ENCODE measurements at places on chromosomes 6 and 20.

GRCh38 chr6:13354331-13355042, 26.1 kb upstream of the TBC1D7 start:
- peak; percentile 31 for DNase-seq

DNA sequence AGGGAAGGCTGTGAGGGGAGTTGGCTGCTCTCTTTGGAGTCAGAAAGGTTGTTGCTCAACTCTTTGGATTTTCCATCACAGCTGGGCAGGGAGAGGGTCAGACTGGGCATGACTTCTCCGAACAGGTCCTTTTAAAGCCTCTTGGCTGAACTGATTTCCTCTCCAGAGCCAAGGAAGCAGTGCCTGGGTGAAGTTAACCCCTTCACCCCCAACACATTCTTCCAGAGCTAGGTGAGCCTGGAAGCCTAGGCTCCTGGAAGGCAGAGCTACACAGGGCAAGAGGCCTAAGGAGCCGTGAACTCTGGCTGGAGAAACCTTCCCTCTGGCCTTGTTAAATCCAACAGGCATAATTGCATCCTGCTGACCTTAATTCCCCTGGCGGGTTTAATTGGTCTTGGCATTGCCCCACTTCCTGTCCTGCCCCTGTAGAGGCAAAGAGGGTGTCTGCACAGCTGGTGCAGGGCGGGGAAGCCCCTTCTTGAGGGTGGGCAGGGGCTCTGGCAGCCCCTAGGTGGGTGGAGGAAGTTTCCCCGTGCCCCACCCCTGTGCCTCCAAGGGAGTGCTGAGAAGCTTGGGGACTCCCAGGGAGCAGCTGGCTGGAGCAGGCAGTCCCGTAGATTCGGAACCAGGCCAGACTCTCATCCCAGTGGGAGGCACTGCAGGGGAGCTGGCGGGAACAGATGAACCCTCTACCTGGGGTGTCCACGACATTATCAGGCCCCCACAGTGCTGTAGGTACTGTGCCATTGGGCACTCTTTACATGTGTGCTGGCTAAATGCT, 3.6 kb upstream of the MYLK2 start:
- DNase-seq, result no peak

DNA sequence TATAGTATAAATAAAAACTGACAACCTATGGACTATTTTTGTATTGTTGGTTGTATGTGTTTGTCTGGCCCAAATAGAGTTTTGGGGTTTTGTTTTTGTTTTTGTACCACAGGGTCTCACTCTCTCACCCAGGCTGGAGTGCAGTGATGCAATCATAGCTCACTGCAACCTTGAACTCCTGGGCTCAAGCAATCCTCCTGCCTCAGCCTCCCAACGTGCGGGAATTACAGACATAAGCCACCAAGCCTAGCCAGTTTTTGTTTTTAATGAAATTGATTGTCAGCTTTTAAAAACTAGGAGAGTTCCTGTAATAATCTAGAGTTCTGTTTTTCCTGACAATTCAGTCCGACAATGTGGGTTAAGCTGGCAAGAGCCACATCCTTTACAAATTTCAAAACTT, 98.7 kb downstream of the ZMYND8 start:
- DNase-seq, result no peak

DNA sequence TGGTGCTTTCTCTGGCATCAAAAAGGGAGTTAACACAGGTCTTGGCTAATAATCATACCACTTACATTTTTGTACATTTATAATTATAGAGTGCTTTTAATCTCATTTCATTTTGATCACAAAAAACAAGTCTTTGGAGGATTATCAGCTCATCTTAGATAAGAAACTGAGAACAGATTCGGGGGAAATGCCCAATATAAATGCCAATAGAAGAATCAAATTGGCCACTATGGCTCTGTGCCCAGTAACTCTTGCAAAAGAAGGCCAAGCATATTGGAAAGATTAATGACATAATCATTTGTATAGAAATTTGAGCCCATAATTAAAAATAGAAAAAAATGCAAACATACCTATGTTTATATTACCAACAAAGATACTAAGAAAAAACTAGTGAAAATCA, 42.5 kb downstream of the IPCEF1 start:
- no peak for DNase-seq

DNA sequence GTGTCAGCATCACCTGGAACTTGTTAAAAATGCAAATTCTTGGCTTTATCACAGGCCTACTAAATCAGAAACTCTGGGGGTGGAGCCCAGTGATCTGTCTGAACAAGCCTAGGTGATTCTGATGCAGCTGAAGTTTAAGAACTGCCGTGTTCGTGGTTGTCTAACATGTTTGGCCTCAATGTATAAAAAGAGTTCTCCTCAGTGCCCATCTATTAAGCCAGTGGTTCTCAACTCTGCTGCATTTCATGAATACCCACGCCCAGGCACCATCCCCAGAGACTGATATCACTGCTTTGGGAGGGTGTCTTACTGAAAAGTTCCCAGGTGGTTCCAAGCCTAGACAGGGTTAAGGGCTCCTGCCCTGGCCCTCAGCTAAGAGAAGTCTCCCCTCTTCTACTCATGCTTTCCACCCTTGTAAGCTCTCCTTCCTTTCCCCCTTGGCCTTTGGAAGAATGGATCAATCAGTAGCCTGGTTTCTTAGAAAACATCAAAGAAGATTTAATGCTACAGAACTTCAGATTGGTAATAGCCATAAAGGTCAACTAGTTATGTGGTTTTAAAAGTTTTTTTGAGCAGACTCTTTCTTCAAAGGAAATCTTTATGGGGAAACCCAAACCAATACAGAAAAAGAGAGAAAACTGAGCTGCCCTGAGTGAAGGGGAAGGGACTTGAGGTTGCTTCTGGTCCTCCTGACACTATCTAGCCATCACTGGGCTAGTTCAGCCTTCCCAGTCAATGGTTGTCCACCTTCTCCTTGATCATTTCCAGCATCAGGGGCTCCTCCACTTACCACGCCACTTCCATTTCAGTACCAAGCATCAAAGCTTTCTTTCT, 38.9 kb upstream of the TNFAIP3 start:
- DNase-seq, result no peak

DNA sequence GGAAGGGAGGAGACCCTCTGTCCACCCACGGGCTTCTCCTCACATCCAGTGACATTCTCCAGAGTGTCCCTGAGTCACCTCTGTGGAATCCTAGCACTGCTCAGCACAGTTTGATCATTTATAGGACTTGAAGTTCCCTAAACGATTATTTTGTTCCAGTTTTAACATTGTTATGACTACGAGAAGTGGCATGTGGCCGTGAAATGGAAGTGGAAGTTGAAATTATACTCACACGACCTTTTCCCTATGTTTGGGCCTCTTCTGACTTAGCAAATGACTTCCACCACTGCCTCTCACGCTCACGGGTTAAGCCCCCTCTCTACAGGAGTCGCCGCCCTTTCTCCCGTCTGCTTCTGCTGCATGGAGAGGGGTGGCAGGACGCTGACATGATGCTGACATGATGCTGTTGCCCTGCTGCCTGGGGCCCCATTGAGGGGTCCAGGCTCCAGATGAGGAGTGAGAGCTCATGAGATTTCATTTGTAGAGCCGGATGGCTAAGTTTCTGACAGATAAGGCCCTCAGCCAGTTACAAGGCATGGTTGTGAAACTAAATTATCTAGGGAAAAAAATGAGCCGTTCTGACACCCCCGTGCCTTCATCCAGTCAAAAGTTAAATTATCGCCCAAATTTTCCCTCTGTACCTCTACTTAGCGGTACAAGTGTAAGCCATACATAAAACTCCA, 153.6 kb upstream of the UST start:
- DNase-seq, result no peak

- DNase-seq, result no peak
Observed at GRCh38 chr6:30890646-30891449, 6.5 kb downstream of the DDR1 start.

- DNase-seq, result no peak
Observed at GRCh38 chr6:68194846-68195478, 440.1 kb upstream of the ADGRB3 start.

- DNase-seq, result no peak
Observed at GRCh38 chr6:109450801-109451200, 4.8 kb downstream of the MICAL1 start.

DNA sequence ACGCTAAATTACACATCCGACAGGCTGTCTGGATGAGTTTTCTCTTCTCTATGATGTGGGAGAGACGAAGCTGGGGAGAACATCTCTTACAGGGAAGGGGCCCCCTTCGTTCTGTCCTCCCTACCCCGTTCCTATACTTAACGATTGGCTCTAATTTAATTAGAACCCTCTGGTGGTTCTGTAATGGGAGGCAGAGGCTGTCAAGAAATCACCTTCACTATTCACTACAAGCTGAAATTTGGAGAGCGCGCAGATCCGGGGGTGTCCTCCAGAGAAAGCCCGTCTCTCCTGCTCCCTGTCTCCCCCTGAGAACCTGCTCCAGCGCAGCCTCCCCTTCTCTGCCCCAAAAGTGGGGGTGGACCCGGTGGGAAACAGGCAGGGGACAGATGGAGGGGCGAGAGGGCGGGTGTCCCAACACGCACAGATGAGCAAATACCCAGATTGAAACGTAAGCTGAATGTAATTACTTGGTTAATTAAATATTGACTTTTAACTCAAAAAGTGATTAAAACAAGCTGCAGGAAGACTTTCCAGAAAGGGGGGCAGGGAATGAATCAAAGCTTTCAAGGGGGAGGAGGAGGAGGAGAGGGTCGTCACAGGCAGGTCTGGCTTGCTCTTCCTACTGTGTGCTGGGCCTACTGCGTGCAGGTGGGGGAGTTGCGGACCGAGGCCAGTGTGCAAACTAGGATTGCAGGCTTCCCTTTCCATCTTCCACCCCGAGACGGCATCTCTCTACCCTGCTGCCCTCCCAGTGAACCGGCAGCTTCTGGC, 1.3 kb downstream of the SULF2 start:
- no peak for DNase-seq

- DNase-seq, result no peak
Observed at GRCh38 chr20:36465109-36466080, 75.9 kb upstream of the MYL9 start.

DNA sequence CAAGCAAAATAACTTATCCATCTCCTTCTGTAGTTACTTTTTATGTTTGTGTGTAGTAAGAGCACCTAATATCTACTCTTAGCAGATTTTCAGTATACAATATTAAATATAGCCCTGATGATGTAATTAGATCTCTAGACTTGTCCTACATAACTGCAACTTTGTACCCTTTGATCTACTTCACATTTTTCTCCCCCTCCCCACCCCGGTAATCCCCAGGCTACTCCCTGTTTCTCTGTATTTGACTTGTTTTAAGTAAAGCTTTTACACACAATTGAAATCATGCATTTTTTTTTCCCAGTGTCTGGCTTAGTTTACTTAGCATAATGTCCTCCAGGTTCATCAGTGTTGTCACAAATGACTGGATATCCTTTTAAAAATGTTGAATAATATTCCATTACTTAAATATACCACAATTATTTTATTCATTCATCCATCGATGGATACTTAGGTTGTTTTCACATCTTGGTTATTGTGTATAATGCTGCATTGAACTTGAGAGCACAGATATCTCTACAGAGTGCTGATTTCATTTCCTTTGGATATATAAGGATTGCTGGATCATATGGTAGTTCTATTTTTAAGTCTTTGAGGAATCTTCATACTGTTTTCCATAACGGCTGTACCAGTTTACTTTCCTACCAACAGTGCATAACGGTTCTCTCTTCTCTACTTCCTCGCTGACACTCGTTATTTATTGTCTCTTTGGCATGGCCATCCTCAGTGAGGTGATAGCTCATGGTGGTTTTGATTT, 212.7 kb downstream of the CDKAL1 start:
- DNase-seq, result no peak

DNA sequence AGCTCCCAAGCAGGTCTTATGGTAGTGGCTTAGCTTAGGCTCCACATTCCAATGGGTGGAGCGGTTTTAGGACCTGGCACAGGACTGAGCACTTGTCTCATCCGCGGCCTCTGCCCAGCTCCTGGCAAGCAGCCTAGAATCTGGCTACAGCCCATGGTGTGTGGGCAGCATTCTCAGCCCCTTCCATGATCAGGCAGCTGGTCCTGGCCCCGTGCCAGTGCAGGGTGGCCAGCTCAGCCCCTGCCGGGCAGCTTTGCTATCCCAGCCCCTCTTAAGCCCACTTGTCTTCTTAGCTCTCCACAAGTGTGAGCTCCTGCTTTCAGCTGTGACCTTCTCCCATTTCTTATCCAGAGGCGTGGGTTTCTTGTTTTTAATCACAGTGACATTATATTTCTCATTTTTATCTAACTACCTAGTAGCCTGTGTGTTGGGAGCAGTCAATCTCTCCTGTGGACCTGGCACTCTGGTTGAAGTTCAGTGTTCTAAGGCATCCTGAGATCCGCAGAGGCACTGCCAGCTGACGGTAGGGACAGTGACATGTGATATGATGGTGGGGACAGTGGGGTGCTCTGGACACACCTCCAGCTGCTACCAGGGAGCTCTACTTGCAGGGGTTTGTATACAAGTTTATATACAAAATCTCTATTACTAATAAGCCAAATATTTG, 119.9 kb upstream of the PRND start:
- no peak for DNase-seq

- DNase-seq, result no peak
Observed at GRCh38 chr20:44692932-44693480, 22.2 kb upstream of the CCN5 start.
